ENCODE measurements at places on chromosomes 7 and 10.

DNA sequence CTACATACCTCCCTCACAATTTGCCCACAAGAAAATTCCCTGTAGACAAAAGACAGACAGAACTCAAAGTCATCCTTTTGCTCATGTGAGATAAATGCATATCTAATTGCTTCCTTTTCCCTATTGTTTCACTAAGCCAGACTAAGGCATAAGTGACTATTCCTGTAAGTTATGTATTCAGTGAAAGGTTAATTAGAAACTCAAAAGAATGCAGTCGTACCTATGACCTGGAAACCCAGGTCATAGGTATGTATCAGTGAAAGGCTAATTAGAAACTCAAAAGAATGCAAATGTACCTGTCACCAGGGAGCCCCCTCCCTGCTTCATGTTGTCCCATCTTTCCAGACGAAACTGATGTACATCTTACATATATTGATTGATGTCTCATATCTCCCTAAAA lies 10.3 kb upstream of the GARS1 start:
- no peak for DNase-seq

- DNase-seq, result no peak
Observed at GRCh38 chr7:140695381-140695780, 1.1 kb upstream of the NDUFB2 start.

DNA sequence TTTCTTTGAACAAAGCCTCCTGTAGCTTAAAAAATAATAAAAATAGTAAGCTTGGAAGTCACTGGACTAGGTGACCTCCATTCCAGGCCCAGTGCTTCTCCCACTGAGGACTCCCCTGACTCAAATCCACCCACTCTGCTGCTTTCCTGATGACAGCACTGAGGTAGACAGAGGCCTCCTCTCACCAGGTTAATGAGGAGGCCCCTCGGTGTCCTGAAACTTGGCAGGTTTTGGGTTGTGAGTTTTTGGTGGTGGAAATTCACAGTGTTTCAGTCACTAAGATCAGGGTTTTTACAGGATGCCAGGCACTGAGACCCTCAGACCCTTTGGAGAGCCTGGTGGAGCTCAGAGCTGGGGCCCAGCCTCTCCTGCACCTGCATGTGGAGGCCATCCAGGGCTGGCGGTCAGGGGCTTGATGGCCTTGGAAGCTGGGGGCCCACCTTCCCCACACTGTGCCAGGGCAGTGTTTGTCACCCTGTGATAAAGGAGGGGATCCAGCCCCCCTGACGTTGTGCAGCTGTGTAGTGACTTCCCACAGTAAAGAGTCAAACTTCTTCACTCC lies 19.1 kb downstream of the TSPAN14 start:
- no peak for DNase-seq

DNA sequence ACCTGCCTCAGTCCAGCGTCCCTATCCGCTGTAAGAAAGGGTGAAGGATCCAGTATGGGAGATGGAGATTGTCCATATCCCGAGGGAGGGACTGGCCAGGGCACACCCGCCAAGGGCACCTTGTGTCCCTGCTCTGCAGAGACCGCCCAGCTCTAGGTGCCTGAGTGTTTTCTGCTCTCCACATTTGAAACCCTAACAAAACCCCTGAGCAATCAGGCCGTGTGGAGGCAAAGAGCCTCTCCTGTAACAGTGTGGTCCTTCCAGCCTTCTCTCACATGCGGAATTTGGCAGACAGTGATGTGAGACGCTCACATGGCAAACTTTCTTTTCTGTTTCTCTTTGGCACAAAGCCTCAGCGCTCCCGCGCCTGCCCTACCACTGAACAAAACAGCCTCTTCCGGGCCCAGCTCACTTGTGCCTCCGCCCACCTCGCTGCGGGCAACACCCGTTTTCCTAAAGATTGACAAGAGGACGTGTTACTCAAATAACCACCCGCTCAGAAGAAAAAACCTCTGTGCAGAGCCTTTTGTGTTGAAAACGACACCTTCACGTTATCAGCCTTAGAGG lies 514.8 kb downstream of the DNAJB6 start:
- DNase-seq, result no peak

DNA sequence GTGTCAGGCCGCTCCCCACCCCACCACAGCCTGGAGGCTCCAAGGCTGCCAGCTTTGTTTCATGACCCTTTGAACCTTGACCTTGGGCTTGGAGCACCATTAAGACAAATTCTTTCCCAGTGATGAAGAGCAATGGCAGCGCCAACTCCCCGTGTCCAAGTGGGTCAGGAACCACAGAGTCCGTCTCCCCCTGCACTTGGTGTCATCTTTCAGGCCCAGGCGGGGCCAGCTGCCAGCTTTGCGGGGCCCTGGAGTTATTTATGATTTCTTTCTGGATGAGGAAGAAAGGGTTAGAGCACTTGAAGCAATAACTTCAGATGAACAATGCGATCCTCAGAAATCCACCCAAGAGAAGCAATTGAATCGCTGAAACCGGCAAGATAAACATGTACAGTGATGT lies 110.8 kb downstream of the MYL10 start:
- DNase-seq, result no peak

- DNase-seq, result no peak
Observed at GRCh38 chr10:128103229-128103714, 23.0 kb downstream of the MKI67 start.

DNA sequence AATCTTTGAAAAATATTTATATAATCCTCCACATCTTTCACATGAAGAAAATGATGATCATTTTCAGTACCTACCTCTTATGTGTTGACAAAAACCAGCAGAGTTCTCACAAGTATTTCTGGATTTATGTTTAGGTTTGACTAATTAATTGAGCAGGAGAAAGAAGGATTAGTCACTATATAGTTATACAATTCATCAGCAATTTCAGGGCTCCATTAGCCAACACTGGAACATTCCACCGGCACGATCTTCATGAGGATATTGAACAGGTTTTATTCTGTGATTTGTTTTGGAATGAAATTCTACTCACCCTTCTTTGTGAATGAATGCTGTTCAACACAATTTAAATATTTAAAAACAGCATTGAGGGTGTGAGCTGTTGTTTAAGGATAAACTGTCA lies 163.2 kb downstream of the SEM1 start:
- no peak for DNase-seq

DNA sequence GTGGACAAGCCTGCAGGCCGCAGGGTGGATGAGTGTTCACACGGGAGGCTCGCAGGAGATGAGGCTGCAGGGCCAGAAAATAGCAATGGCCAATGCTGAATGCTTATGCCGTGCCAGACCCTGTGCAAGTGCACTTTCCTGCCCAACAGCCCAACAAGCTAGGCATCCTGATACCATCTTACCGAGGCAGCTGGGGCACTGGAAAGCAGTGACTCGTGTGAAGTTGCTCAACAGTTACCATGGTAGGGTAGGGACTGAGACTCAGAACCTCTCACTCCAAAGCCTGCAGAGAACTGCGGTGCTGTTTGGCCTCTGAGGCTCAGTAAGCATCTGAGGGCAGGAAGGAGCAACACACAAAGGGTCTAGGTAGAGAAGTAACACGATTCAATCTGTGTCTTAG lies 43.7 kb downstream of the JAZF1 start:
- DNase-seq, result no peak

DNA sequence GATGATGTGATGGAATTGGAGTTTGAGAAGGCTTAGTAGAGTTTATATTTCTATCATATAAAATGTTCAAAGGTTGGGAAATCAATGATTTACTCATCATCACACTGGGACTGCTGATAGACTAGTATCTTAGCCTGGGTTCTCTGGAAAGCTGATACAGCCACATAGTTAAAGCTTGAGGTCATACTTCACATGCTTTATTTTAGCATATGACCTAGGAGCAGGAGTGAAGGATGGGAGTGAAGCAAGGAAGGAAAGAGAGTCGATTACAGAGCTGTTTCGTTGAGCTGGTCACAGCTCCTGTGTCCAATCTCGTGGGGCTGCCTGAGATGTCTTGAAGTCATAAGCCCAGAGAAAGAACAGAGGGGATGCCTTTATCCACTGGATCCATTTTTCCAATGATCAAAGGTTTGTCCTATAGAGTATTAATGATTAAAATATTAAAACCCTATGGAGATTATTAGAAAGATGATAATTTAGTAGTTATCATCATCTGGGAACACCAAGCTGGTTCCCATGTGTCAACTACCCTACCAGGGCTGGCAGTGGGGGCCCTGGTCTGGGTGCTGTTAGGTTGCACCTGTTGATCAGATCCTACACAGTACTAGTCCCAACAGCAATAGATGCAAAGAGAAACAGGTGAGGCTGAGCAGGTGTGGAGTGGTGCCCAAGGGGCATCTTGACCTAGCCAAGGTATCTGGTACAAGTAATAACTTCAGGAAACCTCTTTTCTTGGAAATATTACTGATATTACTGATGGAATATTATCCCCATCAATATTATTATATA lies 77.8 kb downstream of the BAMBI start:
- DNase-seq, result no peak

- no peak for DNase-seq
Observed at GRCh38 chr7:94421681-94422080, 27.0 kb downstream of the COL1A2 start.

- DNase-seq, result no peak
Observed at GRCh38 chr10:116076621-116077020, 196.4 kb downstream of the GFRA1 start.

All from HL-60 (cell line).